SHP77 (cell line): ENCODE measurements at places on chromosomes 5 and 9.

DNA sequence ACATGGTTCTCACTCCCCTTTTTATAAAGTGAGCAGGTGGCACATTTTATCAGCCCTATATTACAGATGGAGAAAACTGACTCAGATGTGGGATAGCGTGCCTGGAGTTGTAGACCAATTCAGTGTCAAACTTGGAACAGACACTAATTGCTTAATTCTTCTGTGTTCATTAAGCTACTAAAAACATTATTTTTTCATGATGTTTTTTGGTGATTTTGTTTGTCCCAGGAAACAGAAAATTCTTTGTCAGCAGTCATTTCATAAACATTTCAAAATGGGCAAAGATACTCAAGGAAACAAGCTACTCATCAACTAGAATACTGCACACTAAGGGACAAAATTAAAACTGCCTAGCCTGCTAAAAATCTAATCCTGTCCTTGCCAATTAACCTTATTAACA lies 2.2 kb downstream of the ABHD17B start:
- no peak for DNase-seq

GRCh38 chr5:98455665-98456064 lies 317.8 kb upstream of the RGMB start:
- DNase-seq, result no peak

- peak; percentile 29 for DNase-seq
Observed at GRCh38 chr5:152288917-152289595, 116.0 kb downstream of the NMUR2 start.

- DNase-seq, result no peak
Observed at GRCh38 chr9:133730994-133731715, 7.0 kb downstream of the SARDH start.

DNA sequence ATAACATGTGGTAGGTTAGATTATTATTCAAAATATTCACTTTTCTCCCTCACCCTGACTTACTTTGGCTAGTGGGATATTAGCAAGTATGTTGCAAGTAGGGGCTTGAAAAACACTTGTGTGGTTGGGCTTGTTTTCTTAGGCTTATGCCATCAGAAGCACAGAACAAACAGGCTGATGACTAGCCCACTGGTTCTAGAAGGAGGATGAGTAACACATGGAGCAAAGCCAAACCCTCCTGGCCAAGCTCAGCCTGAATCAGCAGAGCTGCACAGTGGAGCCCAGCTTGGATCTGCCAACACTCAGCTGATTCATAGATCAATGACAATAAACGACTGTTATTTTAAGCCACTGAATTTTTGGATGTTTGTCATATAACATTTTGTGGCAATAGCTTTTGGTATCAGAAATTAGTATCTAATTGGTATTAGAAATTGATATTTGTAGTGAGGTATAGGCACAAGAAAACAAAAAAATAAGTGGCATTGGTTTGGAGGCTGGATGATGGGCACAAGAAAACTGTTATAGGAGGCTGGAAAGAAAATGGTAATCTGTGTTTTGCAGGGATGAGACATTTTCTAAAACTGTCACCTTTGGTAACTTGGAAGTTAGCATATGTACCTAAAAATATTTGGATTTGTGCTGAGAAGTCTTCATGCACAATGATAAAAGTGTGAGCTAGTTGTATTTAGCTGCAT lies 46.1 kb upstream of the ZBED3 start:
- peak; percentile 60 for DNase-seq

DNA sequence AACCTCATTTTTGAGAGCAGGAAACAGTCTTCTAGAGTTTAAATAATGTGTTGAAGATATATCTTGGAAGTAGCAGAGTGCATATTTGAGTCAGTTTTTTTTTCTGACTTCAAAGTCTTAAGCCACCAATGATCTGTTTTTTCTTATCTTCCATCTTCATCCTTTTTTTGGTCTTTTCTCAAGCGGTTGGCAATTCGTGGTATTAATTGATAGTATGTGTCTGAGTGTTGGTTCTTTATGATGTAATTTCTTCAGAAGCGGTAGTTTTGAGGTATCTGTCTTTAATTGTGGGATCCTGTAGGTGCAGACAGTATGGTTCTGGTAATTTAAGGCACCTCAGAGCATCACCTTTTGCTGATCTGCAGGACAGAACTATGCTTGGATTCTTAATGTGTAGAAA lies 3.9 kb downstream of the CSNK1G3 start:
- DNase-seq, result no peak

- DNase-seq, result no peak
Observed at GRCh38 chr9:114304416-114305188, 18.3 kb upstream of the ORM1 start.

DNA sequence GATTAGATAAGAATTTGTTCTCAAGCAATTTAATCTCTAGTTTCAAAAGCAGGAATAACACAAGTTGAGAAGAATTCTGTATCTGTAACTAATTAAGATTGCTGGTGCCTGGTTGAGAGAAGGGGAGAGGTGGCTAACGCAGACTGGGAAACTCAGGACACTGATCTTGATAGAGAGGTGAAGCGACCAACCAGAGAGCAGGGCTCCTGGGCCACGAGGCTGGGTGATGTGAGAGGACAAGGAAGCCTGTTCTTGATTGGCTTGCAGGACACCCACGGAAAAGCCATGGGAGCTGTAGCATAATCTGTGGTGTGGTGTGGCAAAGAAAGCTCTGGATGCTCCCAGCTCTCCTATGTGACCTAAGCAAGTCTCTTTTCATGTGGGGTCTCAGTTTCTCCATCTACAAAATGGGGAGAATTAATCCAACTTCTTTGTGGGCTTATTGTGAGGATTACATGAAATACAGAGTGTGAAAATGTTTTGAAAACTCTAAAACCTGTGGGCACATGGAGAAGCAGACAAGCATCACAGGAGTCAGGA lies 594.1 kb upstream of the BRINP1 start:
- no peak for DNase-seq

DNA sequence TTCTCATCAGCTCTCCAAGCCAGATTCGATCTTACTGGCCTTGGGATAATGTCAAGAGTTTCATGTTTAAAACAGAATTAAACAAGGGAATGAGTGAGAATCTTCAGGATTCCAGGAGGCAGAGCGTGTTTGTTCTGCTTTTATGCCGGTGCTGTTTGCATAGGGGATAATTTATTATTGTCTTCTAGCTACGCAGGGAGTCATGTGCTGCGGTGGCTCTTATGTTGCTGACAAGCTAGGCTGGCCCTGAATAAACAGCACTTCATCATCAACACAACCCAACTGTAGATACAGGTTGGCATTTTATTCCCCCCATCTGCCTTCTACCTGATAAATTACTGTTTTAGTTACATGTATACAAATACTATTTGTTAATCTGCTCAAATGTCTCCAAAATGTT lies 47.1 kb upstream of the PCA3 start:
- DNase-seq, result peak; percentile 82

GRCh38 chr5:6359555-6360322 lies 18.6 kb downstream of the MED10 start:
- DNase-seq, result no peak

DNA sequence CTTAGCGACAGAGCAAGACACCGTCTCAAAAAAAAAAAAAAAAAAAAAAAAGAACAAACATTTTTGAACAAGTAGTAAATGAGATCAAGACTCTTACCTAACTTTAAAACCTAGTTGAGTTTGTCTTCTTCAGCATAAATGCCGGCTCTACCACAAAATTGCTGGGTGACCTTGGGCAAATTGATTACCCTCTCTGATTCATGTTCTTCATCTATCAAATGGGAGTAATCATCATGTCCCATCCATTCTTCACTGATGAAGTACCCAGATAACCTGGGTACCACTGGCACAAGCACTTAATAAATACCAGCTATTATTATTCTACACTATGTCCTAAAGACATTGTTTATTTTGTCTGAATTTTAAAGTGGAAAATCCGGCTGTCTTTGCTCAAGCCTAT lies 96.3 kb downstream of the ATPSCKMT start:
- DNase-seq, result no peak

- no peak for DNase-seq
Observed at GRCh38 chr9:109504689-109505088, 6.6 kb upstream of the PTPN3 start.

- no peak for DNase-seq
Observed at GRCh38 chr5:174426388-174426787, 298.0 kb upstream of the MSX2 start.

DNA sequence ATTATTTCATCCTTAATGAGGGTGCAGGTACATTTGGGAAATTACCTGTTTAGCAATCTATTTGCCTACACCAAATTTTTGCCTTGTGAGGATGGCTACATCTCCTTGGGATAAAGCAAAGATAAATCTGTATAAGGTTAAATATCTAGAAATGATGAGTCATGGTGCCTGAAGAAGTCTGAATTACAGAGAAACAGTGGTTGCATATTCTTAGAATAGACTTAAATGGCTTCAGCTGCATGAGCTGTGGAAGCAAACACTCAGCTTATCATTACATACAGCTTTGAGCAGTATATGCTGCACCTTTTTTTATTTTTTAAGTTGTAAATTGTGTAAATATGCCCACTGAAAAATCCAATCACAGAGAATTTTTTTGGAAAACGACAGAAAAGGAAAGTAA lies 153.5 kb downstream of the RAPGEF6 start:
- no peak for DNase-seq

DNA sequence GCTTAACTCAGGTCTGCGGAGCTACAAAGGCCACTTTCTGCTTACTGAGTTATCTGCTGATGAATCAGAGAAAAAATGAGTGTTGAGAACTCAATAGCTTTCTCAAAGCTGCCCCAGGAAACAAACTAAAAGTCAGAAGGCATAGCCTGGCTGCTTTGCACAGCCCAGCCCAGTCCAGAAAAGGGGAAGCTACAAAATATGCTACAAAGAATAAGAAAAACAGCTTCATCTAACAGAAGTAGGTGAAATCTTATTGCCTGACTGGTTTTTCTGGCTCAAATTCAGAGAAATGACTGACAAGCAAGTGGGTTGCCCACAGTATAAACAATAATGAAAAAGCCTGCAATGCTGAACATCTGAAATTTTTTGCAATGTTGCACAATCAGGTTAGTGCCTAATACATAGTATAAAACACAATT lies 156.2 kb downstream of the PPP2R2B start:
- no peak for DNase-seq

DNA sequence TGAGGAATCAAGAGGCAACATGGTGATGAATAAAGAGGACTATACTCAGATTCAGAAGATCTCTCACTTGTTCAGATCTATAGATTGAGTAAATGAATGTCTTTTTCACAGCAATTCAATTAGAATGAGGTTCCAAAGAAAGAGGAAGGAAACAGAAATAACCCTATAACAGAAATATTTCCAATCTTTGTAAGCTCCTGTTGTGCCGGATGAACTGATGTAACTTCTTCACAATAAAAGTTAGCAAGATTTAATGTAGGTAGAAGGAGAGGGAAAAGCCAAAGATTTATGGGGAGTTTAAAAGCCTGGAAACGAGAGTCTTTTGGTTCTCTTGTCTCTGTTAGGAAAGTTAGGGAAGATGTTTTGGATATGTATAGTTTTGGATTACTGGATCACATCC lies 92.1 kb downstream of the PBX3 start:
- no peak for DNase-seq

GRCh38 chr5:54722846-54723433 lies 205.4 kb downstream of the SNX18 start:
- no peak for DNase-seq

DNA sequence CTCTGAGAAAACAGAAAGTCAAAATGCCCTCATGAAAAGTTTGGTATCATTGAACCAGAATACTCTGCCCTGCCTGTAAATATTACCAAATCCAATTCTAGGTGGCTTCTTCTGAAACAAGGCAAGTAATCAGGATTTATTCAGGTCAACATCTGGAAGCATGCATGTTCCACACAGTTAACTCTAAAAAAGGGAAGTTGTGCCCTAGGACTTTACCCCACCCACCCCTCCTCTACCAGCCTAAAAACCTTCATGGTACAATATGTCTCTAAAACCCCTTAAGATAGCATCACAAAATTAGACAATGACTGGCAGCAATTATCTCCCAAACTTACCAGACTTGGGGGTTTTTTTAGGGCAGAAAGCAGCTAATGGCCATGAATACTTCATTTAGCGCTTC lies 414.8 kb upstream of the SLC30A5 start:
- DNase-seq, result no peak

DNA sequence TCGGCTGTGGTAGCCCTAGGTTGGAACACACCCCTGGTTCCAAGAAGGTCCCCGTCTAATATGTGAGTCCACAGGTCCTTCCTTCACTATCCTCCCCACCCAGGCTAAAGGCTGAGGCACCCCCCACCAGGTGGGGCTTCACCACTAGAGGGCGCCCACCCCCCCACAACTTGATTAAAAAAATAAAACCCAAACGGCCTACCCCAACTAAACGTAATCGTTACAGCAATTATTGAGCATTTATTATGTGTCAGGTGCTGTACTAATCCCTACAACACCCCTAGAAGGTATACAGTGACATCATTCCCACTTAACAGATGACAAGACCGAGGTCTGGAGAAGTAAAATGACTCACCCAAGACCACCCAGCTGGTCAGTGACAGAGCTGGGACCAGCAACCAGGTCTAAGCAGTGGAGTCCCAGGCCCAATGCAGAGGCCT lies 65.0 kb downstream of the FGF18 start:
- no peak for DNase-seq

GRCh38 chr5:83683836-83684235 lies 36.8 kb downstream of the HAPLN1 start:
- no peak for DNase-seq

- DNase-seq, result no peak
Observed at GRCh38 chr9:83651558-83651957, 28.6 kb downstream of the IDNK start.

DNA sequence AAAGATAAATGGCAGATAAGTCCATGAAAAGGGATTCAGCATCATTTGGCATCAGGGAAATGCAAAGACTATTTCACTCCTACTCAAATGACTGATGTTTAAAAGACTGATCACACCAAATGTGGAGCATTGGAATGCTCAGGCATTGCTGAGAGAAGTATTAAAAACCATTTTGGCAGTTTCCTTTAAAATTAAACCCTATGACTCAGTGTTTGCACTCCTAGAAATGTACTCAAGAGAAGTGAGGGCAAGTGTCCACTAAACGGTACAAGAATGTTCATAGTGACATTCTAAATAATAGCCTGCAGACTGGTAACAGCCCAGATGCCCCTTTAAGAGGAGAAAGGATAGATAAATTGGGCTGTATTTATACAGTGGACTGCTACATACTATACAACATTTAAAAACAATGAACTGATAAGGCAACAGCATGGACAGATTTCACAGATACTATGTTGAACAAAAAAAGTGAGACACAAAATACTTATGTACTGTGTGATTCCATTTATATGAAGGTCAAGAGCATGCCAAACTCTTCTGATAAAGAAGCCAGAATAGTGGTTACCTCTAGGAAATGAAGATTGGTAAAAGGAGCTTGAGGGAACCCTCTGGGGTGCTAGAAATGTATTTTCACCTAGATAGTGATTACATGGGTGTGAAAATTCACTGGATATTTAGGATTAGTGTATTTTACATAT lies 24.6 kb downstream of the APC start:
- DNase-seq, result no peak

DNA sequence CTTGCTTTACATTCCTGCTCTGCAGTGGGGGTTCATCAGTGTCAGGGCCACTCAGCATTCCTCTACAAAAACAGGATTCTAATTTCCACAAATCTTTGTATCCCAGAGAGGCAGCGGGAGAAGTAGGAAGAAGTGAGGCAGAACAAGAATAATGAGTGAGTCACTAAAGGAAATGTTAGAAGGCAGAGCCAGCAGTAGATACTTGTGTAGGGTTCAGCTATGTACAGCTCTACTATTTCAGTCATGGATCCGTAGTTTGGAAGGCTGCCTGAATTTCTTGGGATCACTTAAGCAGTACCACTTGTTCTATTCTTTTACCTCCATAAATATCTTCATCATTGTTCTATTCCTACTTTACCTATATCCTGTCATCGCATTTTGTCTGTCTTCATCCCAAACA lies 246.3 kb upstream of the TLE4 start:
- DNase-seq, result no peak

- no peak for DNase-seq
Observed at GRCh38 chr9:78396087-78396486, 99.2 kb downstream of the PSAT1 start.
